Activated CD4-positive, alpha-beta T cell treated with anti-CD3 and anti-CD28 coated beads, Interleukin-2, amount 50 U/mL, for 4 hours (primary cell): ENCODE measurements at places on chromosomes 2 and 18.

- no peak for DNase-seq
Observed at GRCh38 chr2:201151127-201151981, 31.6 kb upstream of the CASP10 start.

GRCh38 chr2:164644036-164644700, 22.9 kb upstream of the GRB14 start:
- no peak for DNase-seq

GRCh38 chr2:237627441-237628246, at the start of gene LRRFIP1:
TSS of gene LRRFIP1 (plus strand) at chr2:237627587. CDS start at chr2:237627645, 58 bp downstream.
- no peak for DNase-seq

- no peak for DNase-seq
Observed at GRCh38 chr2:206062724-206063123, 23.2 kb downstream of the INO80D start.

DNA sequence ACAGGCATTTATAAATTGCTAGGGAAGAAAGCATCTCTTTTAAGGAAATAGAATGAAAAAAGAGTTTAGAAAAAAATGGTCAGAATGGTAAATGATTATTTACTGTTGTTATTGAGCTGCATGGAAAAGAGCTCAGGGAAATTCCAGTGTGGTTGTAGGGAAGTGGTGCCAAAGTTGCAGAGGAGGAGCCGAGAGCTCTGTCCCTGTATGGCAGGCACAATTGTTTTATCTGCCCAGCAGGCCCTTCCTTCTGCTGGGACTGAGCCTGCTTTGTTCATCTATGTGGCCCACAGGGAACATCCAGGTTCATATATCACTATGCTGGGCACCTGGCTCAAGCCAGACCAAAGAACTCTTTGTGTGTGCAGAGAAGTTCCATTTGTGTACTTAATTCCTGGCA, 80.8 kb upstream of the AGAP1 start:
- DNase-seq, result no peak

- DNase-seq, result no peak
Observed at GRCh38 chr2:163345795-163346573, 389.8 kb downstream of the FIGN start.
